ENCODE measurements at places on chromosomes 1 and 21.

GRCh38 chr1:218772575-218772974 is 401.1 kb upstream of the LYPLAL1 start:
- H3K27ac ChIP-seq, result no peak overlapping the region
- H3K4me3 ChIP-seq, result no peak overlapping the region

DNA sequence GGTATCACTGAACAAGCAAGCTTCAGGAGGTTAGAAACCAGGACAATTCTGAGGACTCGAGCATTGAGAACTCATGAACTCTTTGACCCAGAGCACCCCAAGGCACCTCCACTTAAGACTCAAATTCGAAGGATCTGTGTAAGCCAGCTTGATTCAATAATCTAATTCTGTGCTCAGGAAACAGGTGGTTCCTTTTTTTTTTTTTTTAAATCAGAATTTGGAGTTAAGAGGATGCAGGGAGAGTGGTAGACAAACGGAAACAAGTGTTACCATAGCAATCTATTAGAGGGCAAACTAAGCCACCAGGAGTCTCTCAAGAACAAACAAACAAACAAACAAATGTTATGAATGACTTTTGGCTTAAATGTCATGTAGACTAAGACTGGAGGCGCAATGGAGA is 53.8 kb upstream of the DPH5 start:
- H3K27ac ChIP-seq, result peak overlapping the region; percentile 46
- H3K4me3 ChIP-seq, result peak overlapping the region; percentile 0
- no peak for DNase-seq
- H3K36me3 ChIP-seq, result peaks cover 51% of the 10 kb centered on the region
- H3K4me1 ChIP-seq, result peaks cover 34% of the 10 kb centered on the region
- H3K27me3 ChIP-seq, result no peaks in the 10 kb centered on the region

DNA sequence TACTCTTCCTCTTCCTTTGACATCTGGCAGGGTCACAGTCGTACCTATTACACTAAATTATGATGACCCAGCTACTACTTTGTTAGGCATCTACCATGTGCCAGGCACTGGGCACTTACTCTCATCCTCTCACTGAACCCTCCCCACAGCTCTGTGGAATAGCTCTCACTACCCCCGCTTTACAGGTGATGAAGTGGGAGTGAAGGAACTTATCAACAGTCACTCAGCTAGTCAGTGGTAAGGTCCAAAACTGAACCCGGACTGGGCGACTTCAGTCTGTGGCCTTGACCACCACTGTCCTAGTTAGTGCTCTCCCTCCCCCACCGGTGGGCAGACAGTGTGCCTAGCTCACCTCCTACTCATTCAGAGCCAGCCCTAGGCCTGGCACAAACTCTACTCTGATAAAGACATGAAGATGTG is 12.3 kb downstream of the ADGRB2 start:
- DNase-seq, result no peak
- peaks cover 10% of the 10 kb centered on the region for H3K27me3 ChIP-seq
- H3K4me1 ChIP-seq, result peaks cover 22% of the 10 kb centered on the region
- no peak overlapping the region for H3K4me3 ChIP-seq
- H3K27ac ChIP-seq, result no peak overlapping the region

- H3K27ac ChIP-seq, result no peak overlapping the region
- no peaks in the 10 kb centered on the region for H3K36me3 ChIP-seq
- H3K27me3 ChIP-seq, result peaks cover 3% of the 10 kb centered on the region
- H3K4me3 ChIP-seq, result no peak overlapping the region
These were observed 60.5 kb downstream of the GLIS1 start for GRCh38 chr1:53678507-53678906.
